ENCODE measurements at places on chromosomes 6 and 20.
A peak's percentile ranks its signal among the peaks of the same experiment; 100 is the strongest.

- no peak for DNase-seq
Measured at GRCh38 chr6:119323931-119324330, 25.6 kb downstream of the MAN1A1 start.

DNA sequence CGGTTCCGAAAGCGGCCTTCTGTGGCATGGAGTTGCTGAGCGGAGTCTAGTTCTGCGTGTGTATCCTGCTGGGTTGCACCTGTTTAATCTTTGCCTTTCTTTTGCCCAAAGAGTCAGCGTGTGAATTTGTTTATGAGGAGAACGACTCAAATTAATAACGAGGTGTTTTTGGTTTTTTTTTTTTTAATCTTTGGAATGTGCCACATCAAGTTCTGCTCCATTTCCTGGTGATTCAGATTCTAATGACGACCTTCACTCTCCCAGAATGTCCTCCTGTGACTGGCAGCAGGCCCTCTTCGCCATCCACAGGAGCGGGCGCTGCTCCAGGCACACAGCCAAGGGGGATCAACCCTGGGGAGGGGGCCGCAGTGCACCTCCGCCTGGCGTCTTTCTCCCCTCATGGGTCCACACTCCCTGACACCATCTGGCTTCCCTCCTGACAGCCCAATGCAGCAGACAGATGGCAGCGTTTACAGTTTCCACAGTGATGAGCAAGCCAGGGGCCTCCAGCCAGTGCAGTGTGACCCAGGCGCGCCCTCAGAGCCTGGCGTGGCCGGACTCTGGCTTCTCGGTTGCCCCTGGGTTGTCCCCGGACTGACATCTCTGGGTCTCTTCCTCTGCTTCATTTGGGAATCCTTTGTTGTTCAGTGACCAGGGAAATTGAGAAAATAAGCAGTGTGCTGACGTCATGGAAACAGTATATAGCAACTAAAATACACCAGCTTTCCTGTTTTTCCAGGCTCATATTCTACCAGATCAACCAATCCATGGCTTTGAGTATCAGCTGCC lies 27.5 kb upstream of the AFDN start:
- DNase-seq = no peak

GRCh38 chr6:498795-499231 lies 107.3 kb downstream of the IRF4 start:
- DNase-seq = no peak

GRCh38 chr20:43188861-43189553 lies 699 bp downstream of the PTPRT start:
- no peak for DNase-seq

DNA sequence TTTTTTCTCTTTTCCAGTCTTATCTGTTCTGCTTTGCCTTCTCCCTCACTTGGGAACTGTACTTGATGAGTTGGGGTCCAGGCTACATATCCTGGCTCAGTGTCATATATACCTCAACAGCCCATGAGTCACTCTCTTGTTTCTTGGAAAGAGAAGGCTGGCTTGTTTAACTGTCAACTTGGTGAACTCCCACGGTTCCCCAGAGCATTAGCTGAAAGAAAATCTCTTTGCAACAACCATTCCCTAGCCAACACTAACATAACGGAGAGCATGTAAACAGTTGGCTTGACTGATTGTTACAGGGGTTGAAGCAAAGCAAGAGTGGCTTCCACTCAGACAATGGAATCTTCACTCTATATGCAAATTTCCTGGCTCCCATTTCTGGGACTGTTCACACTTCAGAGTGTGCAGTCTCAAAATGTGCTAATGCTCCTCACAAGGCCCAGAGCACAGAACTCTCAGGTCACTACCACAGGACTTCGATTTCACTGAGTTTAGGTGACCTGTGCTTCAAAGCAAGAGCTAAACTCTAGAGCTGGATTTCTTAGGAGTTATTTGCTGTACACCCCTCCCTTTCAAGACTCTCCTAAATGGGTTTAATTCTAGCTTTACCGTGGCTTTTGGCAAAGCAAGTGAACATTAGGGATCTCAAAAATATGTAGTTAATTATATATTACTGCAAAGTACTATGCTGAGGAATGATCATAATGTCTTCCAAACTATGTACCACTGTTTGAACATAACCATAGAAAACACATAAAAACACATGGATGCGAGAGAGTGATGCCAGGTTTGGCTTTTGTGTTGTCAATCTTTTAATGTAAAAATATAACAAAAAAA lies 609.8 kb downstream of the RFPL4B start:
- DNase-seq = no peak

- DNase-seq = no peak
Measured at GRCh38 chr6:16078064-16078463, 50.8 kb upstream of the MYLIP start.

GRCh38 chr20:47038566-47039560 lies 144.2 kb downstream of the EYA2 start:
- no peak for DNase-seq

- no peak for DNase-seq
Measured at GRCh38 chr6:52395969-52396368, 24.2 kb upstream of the EFHC1 start.

GRCh38 chr6:28543651-28544610 lies 18.2 kb downstream of the GPX5 start:
- no peak for DNase-seq

DNA sequence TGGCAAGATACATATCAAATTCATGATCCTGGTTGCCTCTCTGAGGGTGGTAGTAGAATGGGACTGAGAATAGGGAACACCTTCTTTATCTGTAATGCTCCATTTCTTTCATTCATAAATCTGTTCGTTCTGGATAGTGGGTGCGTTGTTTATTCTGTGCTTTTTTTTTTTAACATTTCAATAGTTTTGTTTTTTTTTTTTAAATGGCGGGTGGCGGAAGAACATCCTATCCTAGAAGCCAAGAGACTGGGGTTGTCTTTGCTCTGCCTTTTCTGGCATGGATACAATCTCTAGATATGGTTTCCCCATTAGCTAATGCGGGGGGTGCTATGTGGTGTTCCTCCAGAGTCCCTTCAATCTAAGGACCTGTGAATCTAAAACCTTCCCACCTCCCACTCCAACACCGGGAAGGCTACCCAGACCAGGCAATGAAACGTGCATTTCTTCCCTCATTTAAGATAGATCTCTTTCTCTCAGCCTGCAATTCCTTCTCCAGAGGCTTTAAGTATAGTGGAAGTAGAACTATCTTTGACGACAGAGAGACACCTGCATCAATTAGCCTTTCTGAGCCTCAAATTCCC lies 883 bp upstream of the CCDC28A start:
- no peak for DNase-seq

DNA sequence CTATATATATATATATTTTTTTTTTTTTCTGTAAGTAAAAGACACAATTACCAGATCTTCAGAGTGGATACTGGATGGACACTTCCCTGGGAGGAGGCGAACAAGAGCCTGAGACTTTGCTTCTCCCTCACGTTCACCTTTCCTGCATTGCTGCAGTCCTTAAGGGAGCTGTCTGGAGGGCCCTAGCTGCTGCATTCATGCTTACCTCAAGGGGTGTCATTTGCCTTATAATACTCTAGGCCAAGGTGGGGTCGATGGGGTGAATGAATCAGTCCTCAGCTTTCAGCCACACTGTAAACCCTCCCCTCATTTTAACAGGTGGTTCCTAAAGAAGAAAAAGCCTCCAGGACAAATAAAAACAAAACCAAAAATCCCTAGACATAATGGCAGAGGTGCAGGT lies 34.8 kb upstream of the CD83 start:
- no peak for DNase-seq

DNA sequence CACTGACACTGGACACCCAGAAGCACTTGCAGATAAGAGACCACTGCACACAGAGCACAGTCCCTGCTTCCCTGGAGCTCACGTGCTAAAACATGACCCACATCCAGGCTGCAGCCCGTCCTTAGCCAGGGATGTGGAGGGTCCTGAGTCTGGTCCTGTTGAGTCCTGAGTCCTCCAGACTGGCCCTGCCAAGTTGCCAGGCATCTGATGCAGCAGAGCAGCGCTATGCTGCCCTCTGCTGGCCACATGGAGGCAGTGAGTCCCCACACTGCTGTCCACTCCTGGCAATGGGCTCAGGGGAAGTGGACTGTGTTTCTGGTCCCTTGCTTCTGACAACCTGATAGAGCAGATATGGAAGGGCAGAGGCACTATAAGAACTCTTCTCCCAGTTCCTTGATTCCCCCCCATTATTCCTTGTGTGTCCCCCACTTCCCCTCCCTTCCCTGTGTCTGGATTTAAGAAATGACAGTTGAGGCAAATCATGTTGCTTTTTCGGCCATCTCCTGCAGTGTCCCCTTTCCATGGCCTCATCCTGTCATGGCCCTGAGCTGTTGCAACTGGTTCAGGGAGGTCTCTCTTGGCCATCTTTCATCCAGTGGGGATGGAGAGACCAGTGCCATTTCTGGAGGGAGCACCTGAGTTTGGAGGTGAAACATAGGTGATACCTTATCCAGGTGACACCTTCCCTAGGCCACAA lies 86.0 kb downstream of the DHX35 start:
- peak; percentile 32 for DNase-seq

- no peak for DNase-seq
Measured at GRCh38 chr20:63071541-63072181, 64.9 kb upstream of the BHLHE23 start.

GRCh38 chr20:10478205-10478604 lies 43.1 kb downstream of the SLX4IP start:
- DNase-seq = no peak

- no peak for DNase-seq
Measured at GRCh38 chr20:59835448-59836395, 97.7 kb downstream of the SYCP2 start.

- DNase-seq = no peak
Measured at GRCh38 chr6:21885532-21886114, 292.1 kb downstream of the SOX4 start.

DNA sequence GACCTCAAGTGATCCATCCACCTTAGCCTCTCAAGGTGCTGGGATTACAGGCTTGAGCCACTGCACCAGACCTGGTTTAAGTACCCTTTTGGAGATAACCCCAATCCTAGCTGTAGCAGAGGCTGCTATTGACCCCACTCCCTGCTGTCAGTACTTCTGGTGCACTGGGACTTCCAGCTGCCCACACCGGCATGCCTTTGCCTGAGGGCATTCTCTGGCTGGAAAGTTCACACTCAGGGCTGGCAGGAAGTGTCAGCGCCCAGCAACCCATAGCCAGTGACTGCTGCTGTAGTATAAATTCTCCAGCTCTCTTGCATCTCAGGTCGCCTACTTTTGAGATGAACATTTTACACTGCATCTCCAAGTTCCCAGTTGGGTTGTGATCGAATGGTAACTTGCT lies 75.3 kb downstream of the UTRN start:
- DNase-seq = no peak

DNA sequence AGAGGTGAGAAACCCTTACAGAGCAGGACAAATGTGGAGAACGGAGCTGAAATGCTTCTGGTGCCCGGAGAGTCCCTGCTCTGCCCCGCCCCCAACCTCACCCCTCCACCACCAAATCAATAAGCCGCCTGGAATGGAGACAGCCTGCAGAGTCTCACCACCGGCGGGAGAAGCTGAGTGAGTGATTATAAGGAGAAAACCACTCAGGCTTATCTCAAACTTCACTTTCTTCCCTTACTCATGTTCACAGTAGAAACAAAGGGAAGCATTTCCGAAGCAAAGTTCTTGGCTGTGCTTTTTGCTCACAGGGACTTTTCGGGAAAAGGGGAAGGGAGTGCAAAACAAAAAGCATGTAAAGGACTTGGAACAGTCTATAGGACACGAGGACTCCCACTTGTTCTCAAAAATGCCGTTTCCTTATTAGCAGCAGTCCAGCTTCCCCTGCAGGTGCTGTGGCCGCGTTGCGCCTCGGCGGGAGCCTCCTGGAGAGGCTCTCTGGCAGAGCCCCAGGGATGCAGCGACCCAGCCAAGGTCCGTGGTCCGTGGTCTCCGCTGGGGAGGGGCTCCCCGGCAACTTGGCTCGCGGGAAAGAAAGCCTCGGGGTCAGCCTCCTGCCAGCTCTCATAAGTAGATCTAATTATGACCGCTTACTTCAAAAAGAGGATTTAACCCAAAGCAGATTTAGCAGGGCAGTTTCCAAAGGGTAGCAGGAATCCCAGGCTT lies 64.8 kb upstream of the TMEM30A start:
- no peak for DNase-seq

GRCh38 chr6:56682635-56683034 lies 39.9 kb upstream of the DST start:
- DNase-seq = no peak

DNA sequence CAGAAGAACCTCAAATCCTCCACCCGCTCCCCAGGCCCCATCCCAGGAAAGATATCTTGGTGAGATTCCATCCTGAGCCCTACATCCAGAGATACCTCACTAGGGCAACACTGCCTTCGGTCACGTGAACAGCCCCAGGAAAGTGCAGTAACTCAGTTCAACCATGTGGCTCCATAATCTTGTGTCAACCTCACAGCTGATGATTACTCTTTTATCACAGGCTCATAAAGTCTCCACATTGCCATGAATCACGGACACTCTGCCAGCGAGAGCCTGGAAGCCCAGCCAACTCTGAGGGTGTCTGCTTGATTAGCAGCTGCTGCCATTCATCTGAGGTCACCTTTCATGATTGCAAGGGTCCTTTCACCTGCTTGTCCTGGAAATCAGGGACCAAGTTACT lies 175.8 kb upstream of the LRFN2 start:
- DNase-seq = no peak

DNA sequence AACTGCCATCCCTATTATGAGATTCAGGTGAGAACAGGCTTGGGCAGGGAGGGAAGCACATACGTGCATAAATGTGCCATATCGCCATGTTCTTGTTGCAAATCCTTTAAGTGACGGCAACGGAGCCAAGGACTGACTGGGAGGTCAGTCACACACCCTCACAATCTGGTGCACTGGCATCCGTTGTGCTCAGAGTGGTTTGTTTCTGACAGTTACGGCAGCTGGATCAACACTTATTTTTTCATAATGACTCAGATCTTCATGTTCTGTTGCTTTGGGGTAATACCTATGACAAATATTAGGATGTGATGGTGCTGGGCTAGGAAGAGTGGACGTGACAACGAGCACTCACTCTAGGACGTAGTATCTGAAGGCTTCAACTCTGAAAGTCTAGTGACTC lies 56.2 kb upstream of the PREP start:
- DNase-seq = no peak

GRCh38 chr6:146876271-146877151 lies 277.7 kb downstream of the ADGB start:
- no peak for DNase-seq

DNA sequence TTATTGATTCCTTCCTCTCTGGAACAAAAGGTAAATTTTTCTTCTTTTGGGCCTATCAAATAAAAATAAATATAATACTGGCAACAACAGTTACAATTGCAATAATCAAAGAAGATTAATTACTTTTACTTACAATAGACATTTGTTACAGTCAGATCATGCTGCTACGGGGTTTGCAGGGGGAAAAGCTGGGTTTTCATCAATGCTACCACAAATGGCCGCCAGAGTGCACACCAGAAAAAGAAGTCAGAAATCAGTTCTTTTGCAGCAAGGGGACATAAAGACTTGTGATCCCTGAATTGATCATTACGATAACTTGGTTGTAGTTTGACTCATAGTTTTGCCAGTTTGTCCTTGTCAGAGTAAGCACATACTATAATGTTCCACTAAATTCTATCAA lies 714.5 kb upstream of the EYS start:
- no peak for DNase-seq
